Effector memory CD4-positive, alpha-beta T cell (primary cell): ENCODE measurements at places on chromosomes 2 and 18.
A peak's percentile ranks its signal among the peaks of the same experiment; 100 is the strongest.

DNA sequence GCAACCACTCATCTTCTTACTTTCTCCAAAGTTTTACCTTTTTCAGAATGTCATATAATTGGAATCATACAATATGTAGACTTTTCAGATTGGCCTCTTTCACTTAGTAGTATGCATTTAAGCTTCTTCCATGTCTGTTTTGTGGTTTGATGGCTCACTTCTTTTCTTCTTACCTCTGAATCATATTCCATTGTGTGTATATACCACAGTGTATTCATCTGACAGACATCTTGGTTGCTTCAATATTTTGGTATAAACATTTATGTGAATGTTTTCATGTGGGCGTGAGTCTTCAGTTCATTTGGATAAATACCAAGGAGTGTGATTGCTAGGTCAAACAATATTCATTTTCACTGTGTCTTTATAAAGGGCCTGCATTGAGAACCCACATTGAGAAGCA is 136.1 kb upstream of the NOSTRIN start:
- no peaks in the 10 kb centered on the region for H3K27me3 ChIP-seq
- H3K4me3 ChIP-seq, result no peak overlapping the region
- DNase-seq, result no peak

GRCh38 chr18:3689091-3689490 is 239.1 kb downstream of the TGIF1 start:
- no peak overlapping the region for H3K27ac ChIP-seq
- no peaks in the 10 kb centered on the region for H3K27me3 ChIP-seq
- DNase-seq, result no peak
- no peaks in the 10 kb centered on the region for H3K4me1 ChIP-seq
- H3K36me3 ChIP-seq, result no peaks in the 10 kb centered on the region
- no peak overlapping the region for H3K4me3 ChIP-seq

DNA sequence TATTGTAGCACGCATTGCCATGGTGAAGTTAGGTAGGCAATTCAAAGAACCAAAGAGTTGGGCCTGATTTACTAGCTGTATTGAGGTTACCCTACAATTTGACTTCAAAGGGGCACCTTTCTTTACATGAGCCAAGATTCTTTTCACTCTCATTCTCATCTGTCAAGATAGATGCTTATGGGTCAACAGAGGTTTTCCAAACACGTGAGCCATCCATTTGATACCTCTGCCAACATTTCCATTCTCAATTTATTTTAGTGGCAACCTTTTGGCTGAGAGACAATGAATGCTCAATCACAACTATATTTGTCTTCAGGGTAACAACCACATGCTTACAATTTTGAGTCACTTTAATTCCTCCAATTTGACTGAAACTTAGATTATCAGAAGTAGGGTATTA is 370.6 kb upstream of the CDH20 start:
- no peaks in the 10 kb centered on the region for H3K4me1 ChIP-seq
- no peaks in the 10 kb centered on the region for H3K36me3 ChIP-seq
- H3K27ac ChIP-seq, result no peak overlapping the region
- DNase-seq, result no peak

GRCh38 chr2:32715391-32715841 is 87.6 kb downstream of the TTC27 start:
- H3K36me3 ChIP-seq, result peaks cover 9% of the 10 kb centered on the region
- no peak overlapping the region for H3K27ac ChIP-seq
- DNase-seq, result no peak
- H3K4me1 ChIP-seq, result no peaks in the 10 kb centered on the region

DNA sequence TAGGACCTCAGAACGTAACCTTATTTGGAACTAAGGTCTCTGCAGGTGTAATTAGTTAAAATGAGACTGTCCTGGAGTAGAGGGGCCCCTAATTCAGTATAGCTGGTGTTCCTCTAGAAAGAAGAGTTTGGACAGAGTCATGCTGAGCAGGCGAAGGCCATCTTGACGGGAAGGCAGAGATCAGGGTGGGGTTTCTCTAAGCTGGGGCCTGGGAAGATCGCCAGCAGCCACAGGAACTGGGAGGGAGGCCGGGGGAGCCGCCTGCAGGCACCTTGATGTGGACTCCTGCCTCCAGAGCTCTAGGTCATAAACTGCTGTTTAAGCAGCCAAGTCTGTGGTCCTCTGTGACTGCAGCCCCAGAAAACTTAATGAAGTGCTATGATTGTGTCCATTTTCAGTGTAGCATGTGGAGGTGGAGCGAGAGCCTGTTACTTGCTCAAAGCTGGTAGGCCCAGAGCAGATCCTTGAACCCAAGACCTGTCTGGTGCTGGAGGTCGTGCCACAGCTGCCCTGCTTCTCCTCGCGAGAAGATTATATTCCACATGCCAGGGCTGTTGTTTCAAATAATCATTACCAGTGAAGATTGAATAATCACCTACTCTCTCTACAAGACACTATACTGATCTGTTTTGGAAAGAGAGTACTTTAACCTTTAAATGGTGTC is 105.7 kb downstream of the TPO start:
- DNase-seq, result no peak
- H3K27me3 ChIP-seq, result no peaks in the 10 kb centered on the region
- peak overlapping the region; percentile 39 for H3K27ac ChIP-seq
- peaks cover 15% of the 10 kb centered on the region for H3K4me1 ChIP-seq
- no peaks in the 10 kb centered on the region for H3K36me3 ChIP-seq

- H3K36me3 ChIP-seq, result no peaks in the 10 kb centered on the region
- H3K4me3 ChIP-seq, result no peak overlapping the region
- no peaks in the 10 kb centered on the region for H3K27me3 ChIP-seq
- H3K4me1 ChIP-seq, result no peaks in the 10 kb centered on the region
- no peak overlapping the region for H3K27ac ChIP-seq
Measured at GRCh38 chr2:187689372-187689771, 135.1 kb upstream of the TFPI start.

DNA sequence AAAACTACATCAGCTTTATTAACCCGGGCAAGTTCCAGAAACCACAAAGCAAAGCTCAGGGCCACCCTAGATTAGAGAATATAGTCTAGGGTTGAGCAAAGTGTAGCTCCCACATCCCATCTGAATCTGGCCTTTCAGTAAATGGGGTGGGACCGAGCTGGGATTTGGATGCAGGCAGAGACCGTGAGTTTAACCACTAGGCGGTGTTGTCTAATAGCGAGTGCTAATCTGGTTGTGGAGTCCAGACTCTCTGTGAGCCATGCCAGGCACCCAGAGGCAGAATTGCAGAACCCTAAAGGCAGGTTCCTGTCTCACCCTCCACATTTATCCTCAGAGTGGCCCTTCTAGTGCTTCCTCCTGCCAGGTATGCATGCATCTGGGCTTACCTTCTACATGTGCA is 435.9 kb downstream of the TSN start:
- H3K4me3 ChIP-seq, result no peak overlapping the region
- H3K4me1 ChIP-seq, result no peaks in the 10 kb centered on the region
- no peaks in the 10 kb centered on the region for H3K36me3 ChIP-seq
- no peaks in the 10 kb centered on the region for H3K27me3 ChIP-seq
- H3K27ac ChIP-seq, result no peak overlapping the region

- H3K27ac ChIP-seq, result no peak overlapping the region
- H3K4me3 ChIP-seq, result no peak overlapping the region
- H3K27me3 ChIP-seq, result no peaks in the 10 kb centered on the region
- H3K4me1 ChIP-seq, result no peaks in the 10 kb centered on the region
Measured at GRCh38 chr2:223494496-223494895, 107.7 kb downstream of the SCG2 start.

DNA sequence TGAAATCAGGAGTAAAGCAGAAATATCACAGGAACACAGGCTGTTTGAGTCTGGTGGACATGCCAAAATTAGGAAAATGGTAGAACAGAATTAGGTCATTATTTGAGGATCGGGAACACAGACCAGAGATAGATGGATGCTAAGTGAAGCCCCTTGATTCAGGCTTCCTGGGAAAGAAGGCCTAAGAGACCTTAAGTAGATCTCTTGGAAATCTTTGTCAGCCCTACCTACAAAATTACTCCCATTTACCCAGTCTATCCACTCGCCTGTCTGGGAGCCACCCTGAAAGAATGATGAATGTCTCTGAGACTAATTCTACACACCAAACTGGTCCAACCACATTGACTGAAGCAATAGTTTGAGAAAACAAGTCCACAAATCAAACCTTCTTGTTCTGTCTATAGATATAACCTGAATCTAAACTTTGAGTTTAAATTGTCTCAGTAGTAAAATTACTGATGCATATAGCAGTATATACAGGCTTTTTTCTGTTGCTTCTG is 36.6 kb upstream of the TANK start:
- H3K36me3 ChIP-seq, result no peaks in the 10 kb centered on the region
- DNase-seq, result no peak
- no peak overlapping the region for H3K4me3 ChIP-seq
- no peak overlapping the region for H3K27ac ChIP-seq
- H3K4me1 ChIP-seq, result no peaks in the 10 kb centered on the region
- no peaks in the 10 kb centered on the region for H3K27me3 ChIP-seq
